ENCODE measurements at places on chromosomes 3 and 15. TPM values are rescaled to one million over a fixed set of nuclear protein-coding genes. Genes with fewer than 3 reads are reported as not detected.

The RCN2 gene
- total RNA-seq = 45.9 TPM

The SERPINI2 gene
- total RNA-seq = not detected

The PCOLCE2 gene
- total RNA-seq = not detected

The CASR gene
- total RNA-seq = not detected

The GOLGA8M gene
- total RNA-seq = not detected

The ADAMTSL3 gene
- 0.18 TPM for total RNA-seq

The ADAMTS9 gene
- total RNA-seq = not detected

The UPK1B gene
- not detected for total RNA-seq

The EFCC1 gene
- not detected for total RNA-seq

The TNNC1 gene
- total RNA-seq = 5.0 TPM

The SCG5 gene
- 4.1 TPM for total RNA-seq

The C3orf85 gene
- total RNA-seq = not detected

DNA sequence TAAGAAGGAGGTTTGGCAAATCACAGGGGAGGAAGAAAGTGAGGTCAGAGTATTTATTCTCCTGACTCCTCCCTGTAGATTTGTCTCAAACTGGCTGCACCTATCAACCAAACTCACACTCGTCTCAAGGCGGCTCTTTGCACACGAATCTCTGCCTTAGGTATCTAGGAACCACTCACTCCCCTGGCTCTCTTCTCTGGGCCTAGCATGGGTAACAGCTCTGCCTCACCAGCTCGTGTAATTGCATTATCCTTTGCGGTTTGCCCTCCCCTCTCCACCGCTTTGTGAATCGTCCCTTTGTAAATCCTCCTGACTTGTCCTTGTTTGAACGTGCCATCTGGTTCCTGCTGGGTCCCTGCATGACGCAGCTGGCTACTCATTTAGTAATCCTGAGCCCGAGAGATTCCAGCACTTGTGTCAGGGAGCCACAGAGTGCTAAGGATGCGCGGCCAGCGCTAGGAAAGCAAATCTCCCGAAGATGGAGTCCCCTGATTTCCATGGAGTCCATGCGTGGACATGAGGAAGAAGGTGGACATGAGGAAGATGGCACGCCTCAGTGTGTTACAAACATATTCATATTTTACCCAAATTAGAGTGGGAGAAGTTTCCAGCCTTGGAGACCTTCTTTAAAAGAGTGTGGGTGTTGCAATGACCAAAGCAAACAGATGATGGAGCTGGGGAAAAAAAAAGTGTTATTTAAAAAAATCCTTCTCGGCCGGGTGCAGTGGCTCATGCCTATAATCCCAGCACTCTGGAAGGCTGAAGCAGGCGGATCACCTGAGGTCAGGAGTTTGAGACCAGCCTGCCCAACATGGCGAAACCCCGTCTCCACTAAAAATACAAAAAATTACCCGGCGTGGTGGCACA, 26.7 kb downstream of the NRROS start:
- no peak for DNase-seq

DNA sequence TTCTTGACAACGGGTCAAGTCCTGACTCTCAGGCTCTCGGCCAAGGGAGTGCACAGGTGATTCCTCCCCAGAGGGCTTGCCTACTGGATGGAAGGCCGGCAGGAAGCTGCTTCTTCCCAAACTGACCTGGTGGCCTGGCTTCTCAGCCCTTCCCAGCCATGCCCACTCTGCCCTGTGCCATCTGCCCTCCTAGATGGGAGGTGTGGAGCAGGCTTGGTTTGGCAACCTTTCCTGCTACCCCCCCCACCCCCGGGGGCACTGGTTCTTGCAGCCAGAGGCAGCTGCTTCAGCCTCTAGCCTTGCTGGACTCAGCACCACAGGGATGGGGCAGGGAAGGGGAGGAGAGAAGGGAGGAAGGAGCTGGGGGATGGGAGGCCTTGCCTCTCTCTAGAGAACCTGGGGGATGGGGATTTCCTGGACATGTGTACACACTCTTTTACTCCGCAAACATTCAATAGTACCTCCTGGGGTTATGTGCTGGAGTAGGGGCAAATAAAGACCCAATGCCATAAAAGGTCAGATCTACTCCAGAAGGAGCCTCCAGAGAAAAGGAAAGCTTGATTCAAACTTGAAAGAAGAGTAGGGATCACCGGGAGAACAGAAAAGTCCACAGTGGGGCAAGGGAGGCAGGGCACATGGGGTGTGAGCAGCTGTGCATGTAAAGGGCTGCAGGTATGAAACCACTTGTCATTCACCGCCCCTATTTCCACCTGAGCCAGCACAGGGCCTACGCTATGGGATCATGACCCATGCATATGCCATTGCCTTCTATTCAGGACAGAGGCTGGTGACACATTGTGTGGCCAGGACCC, 4.2 kb upstream of the DAPK2 start:
- no peak for DNase-seq

GRCh38 chr3:150840802-150841515, 64.3 kb downstream of the MINDY4B start:
- peak; percentile 1 for DNase-seq

- DNase-seq = peak; percentile 60
These were observed 7.3 kb upstream of the ISLR2 start for GRCh38 chr15:74123131-74123429.

DNA sequence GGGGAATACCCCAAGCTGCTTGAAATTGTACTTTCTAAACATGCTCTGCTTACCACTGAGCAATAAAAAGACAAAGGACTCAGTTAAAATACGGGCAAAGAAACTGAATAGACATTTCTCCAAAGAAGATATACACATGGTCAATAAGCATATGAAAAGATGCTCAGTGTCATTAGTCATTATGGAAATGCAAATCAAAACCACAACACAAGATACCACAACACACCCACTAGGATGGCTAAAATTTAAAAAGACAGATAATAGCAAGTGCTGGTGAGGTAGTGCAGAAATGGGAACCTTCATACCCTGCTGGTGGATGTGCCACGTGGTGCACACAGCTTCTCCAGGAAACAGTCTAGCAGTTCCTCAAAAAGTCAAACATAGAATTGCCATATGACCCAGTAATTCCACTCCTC, 21.3 kb downstream of the LRIG1 start:
- no peak for DNase-seq

DNA sequence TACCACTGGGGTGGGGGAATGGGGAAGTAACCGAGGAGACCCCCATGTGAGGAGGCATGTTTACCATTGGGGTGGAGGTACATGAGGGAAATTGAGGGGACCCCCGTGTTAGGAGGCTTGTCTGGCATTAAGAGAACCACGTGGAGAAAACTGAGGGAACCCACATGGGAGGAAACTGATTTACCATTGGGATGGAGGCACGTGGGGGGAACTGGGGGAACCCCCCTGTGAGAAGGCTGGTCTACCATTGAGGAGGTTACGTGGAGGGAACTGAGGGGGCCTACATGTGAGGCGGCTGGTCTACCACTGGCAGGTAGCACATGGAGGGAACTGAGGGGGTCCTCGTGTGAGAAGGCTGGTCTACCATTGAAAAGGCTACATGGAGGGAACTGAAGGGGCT, 159.4 kb downstream of the FBLN2 start:
- DNase-seq = no peak

DNA sequence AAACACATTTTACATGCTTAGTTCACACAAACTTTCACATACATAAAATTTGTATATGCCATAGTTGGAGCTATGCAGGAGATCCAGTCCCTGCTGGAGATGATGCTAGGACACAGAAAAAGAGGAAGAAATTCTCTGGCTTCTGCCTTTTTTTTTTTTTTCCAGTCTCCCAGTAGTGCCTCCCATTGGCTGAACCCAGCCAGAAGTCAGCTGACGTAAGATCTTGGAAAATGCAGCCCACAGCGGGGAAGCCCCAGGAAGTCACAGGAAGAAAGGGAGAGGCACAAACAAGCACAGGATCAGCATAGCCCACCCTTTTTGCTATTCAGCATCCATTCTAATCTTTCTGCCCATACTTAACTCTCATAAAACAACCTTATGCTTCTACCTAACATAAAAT, 38.5 kb downstream of the SCN11A start:
- no peak for DNase-seq

GRCh38 chr15:31396881-31397560, 70.4 kb downstream of the KLF13 start:
- DNase-seq = peak; percentile 82

- DNase-seq = no peak
These were observed 89.2 kb downstream of the LEKR1 start for GRCh38 chr3:156915372-156915771.

DNA sequence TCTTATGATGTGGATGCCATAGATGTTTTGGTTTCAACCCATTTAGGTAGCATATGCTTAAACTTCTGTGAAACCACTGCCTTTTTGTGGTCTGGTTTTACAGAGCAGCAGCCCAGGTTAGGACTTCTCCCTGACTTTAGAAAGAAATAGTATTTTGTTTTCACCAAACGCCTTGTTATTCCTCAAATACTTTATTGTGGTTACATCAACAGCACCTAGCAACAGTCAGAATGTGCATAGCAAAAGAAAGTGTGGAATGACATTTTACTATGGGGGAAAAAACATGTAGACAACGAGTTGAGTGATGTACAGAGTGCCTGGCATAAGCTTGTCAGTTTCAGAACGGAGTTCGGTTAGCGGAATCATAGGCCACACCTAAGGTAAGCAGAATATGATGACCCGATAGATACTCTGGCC, 159.2 kb downstream of the TPRG1 start:
- DNase-seq = no peak

- DNase-seq = no peak
These were observed 20.2 kb downstream of the ARNT2 start for GRCh38 chr15:80424381-80424780.

DNA sequence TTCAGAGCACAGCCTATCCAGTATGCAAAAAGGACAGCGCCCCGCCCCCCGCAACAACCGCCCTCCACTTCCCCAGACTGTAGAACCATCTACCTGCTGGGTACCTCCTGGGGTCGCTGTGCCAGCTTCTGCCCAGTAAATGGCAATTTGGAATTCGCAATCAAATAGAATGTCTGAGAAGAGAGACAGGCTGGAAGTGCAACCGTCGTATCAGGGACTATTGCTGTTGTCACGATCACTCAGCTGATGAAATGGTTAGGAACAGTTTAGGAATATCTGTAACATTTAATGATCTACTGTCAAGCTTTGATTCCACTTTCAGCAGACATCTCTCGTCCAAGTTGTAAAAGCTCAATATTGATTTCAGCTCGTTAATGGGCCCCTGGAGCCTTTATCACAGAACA, 13.3 kb upstream of the PARL start:
- no peak for DNase-seq

GRCh38 chr15:80942746-80943565, 46.7 kb downstream of the MESD start:
- no peak for DNase-seq

- DNase-seq = no peak
These were observed 784.6 kb upstream of the ALCAM start for GRCh38 chr3:104582092-104582491.

GRCh38 chr3:150210461-150211110, 197.5 kb upstream of the TSC22D2 start:
- DNase-seq = no peak

DNA sequence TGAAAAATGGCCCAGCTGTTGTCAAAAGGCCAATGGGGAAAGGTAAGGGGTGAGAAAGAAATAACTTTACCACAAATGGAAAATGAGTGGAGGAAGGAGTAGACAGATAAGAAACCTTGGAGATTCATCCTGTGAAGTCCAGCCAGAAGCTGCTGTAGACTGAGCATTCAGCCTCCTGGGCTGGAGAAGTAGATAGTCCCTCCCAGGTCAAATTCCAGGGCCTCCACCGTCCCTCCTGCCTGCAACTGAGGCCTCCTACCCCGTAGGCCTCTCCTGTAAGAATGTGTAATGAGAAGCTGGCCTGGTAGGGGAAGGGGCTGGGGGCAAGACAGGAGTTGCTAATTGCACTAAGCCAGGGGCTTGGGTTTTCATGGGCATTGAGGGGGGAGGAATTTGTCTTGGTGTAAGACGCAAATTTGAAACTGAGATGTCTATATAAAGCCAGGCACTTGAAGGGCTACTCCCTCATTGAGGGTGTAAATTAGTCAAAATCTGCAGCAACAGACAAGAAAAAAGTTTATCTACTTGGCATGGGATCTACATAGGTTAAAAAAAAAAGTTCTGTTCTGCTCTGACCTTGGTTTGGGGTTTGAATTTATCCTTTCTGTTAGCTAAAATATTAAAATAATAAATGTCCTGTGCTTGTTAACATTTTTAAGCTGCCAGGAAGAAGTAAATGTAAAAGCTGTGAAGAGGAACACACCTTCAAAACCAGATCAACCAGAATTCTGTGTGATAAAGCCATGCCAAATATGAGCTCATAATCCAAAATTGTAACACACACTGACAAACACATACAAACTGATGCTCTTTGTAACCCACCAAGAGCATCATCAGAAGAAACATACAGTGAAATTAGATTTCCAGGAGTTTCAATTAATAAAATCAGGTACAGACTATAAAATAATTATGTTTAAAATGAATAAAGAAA, 1.7 kb upstream of the RBP2 start:
- DNase-seq = no peak

DNA sequence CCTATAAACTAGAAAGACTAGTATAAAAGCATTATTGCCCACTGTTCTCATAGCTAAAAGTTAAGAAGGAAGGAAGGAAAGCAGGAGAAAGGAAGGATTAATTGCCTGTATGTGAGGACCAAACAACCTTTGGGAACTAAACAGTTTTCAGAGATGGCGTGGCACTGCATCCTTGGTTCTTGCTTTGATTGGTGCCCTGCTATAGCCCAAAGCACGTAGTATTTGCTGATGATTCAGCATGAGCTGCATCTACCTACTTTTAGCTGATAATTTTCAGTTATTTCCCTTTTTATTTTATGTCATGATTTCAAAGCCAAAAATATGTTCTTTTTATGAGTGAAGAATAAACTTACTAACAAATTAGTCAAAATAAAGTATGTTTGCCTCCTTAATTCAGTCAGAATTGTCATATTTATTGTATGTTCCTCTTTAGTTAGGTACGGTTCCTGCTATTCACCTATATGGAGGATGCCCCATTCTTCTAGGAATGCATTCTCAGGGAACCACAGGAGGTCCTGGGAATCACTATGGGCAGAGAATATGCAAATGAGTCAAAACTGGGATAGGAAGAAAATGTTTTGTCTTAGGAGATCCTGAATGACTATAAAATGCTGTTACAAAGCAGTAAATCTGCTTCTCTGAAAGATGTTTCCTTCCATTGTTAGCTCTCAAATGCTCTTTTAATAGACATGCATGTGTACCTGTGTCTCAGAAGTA, 65.4 kb upstream of the THSD4 start:
- no peak for DNase-seq

DNA sequence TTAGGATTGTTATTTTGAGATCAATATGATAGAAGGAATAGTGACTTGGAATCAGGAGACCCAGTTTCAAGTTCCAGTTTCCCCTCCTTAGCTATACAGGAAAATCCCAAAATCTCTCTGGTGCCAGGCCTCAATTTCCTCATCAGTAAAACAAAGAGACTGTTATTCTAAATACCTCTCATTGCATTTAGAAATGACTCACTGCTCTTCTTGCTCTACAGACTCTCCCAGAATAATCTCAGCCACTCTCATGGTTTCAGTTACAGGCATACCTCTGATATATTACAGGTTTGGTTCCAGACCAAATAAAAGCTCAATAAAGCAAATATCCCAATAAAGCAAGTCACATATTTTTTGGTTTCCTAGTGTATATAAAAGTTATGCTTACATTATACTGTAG, 28.3 kb downstream of the IMPG2 start:
- DNase-seq = no peak
